ENCODE measurements at places on chromosomes 1 and 21.

DNA sequence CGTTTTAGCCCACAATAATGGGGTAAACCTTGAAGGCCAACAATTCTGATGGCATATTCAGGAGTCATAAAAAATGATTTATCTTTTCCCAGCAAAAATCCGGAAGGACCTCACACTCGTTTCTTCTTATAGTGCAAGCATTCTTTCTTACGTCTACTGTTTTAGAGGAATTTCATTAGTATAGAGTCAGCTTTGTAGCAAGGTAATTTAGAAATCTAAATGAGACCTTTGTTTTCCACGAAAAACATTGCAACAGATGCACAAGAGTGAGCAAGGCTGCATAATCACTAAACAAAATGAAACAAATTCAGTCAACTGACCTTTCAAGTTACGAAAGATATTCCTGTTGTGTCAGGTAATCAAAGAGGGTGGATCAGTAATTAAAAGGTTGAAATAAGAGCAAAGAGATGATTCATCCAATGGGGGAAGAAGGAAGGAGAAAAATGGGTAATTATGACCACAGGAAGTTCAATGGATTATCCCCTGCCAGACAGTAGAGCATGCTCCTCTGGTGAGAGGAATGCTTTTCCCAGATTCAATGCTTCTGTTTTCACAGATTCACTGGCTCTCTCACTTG lies 560 bp upstream of the CSDE1 start:
- no peak for DNase-seq

DNA sequence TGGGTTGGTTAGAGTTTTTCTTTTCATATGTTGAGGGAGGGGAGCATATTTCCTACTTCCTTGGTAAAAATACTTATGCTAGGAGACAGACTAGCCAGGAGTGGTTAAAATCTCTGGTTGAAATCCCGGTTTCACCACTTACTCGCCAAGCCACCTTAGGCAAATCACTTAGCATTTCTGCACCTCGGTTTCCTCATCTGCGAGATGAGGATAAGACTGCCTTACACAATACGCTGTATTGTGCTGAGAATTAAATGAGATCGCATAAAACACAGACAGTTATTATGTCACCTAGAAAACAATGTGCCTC lies 1.4 kb downstream of the IFFO2 start:
- DNase-seq, result no peak

- no peak for DNase-seq
Measured at GRCh38 chr1:186859995-186860394, 31.2 kb downstream of the PLA2G4A start.

DNA sequence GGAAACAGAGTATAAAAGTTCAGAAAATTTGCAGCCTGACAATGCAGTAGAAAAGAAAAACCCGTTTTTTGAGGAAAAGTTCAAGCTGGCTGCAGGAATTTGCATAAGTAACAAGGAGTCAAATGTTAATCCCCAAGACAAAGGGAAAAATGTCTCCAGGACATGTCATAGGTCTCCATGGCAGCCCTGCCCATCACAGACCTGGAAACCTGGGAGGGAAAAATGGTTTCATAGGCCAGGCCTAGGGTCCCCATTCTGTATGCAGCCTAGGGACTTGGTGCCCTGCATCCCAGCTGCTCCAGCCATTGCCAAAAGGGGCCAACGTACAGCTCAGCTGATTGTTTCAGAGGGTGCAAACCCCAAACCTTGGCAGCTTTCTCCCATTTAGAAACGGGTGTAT lies 3.6 kb upstream of the KCNT2 start:
- DNase-seq, result no peak

DNA sequence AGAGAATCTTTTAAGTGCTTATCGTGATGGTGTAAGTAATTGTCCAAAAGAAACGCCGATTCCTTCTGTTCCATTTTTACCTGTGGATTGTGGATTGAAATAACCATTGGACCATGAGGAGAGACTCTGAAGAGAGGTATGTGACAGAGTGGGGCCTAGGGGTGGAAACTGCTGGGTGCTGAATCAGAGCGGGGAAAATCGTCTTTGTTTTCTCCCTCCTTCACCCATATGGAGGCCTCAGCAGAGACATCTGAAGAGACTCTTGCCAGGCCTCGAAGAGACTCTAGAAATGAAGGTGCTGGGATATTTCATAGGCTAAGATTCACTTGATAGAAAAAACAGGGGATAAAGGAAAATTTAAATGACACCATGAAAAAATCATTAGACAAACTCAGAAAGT lies 1327.0 kb downstream of the BRINP3 start:
- no peak for DNase-seq

DNA sequence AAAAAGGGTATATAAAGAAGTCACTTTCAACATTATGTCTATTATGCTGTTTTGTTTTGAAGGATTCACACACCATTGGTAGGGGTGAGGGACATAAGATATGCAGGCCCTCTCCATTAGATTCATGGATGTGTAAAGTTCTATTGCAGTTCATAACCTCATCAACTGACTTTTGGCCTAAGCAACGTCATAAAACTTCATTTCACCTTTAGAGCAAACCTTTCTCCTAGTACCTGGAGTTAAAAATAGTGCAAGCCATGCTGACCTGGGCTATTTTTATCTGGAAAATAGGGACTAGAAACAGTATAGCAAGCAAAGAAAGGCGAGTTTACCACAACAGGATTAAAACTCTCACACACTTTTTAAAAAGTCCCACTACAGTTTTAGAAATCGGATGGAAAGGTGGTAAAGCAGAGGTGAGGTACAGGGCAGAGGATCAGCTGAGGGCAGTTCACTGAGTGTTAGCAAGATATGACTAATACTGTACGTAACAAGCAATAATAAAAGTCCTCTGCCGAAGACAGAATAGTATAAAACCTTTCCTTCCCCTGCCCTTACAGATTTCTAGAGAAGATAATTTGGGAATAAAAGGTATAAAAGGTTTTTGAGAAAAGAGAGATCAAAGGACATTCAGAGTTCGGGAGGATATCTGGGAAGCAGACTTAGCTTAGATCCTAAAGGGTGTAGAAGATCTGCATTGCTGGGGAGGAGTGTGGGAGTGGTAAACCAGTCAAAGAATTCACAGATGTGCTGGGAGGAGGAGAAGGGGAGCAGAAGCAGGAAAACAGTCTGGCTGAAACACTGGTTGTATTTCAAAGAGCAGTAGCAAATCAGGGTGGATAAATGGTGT lies 14.3 kb downstream of the EGLN1 start:
- no peak for DNase-seq

- DNase-seq, result no peak
Measured at GRCh38 chr1:200706111-200706814, 32.4 kb upstream of the CAMSAP2 start.

DNA sequence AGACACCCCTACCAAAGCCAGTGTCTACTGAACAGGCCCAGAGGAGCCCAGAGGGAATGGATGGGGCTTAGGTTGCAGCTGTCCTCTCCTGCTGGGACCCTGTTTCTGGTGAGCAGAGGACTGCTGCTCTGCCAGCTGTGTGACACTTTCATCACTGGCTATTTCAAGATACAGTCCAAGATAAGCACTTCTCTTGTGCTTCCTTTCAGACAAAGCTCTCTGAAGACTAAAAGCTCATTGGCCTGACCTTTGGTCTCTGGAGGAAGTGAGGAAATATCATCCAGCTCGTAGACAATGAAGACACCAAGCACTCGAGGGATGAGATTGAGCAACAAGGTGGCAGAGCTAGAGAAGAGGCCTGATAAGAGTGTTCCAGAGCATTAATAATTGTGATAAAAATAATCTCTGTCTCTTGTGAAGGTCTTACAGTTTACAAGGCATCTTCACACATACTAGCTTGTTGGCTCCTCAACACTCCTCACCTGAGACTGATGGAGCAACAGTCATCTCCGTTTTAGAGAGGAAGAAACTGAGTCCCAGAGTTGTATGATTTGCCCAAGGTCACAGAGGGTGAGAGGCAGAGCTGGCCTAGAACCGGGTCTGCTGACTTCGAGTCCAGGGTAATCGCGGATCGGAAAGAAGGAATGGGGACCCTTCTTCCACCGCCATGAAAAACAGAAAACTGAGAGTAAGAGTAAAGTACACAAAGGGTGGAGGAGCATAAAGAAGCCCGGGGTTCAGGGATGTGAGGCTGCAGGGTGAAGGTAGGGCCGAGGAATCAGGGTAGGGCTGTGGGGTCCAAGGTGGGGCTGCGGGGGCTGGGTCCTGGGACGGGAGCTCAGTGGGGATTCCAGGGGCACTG lies 666 bp downstream of the PAFAH2 start:
- DNase-seq, result no peak

GRCh38 chr1:231959225-231959884 lies 332.8 kb downstream of the DISC1 start:
- DNase-seq, result no peak

DNA sequence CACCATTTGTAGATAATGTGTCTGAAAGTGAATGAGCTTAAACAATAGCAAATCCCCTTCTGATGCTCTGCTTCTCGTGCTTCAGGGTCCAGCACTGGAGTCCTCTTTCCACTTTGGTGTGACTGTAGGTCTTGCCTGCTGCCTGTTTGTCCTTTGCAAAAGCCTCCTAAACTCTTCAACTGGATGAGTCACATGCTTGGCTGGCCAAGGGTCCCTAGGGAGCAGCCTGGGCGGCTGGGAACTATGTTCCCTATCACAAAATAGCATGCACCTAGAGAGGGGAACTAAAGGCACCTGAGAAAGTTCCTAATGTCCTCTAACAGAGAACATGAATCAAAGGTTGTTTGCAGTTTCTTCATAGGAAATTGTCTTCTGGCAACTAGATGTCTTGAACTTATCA lies 607.2 kb upstream of the PLXNA2 start:
- no peak for DNase-seq

DNA sequence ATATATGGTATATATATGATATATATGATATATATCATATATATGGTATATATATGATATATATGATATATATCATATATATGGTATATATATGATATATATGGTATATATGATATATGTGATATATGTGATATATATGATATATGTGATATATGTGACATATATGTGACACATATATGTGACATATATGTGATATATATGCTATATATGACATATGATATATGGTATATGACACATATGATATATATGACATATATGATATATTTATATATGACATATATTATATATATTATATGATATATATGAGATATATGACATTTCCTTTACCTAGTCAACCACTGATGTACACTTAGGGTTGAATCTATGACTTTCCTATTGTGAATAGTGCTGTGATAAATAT lies 36.1 kb upstream of the EEIG2 start:
- DNase-seq, result no peak
